ENCODE measurements at places on chromosomes 2 and 18.
A peak's percentile ranks its signal among the peaks of the same experiment; 100 is the strongest.

GRCh38 chr2:101818531-101819451 lies 121.3 kb downstream of the MAP4K4 start:
- peak; percentile 77 for DNase-seq

- DNase-seq: no peak
Observed at GRCh38 chr2:168392024-168392423, 64.0 kb upstream of the CERS6 start.

DNA sequence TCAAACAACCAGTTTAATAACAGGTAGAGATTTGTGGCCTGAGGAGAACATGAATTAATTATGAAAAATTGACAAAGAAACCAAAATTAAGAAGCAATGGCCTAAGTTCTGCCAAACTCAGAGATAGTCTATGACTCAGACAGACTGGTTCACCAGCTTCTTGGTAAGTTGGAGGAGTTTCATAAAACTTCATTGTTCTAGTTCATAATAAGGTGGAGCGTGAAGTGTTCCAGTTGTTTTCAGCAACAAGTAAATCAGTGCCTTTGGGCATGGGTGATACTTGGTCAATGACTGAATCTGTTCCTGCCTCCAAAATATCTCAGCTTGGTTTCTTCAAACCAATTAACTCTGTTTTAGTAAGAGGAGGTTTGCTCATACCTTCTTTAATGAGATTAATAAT lies 40.0 kb downstream of the SLC40A1 start:
- no peak for DNase-seq

- DNase-seq: no peak
Observed at GRCh38 chr2:145654156-145654555, 1134.2 kb upstream of the ZEB2 start.

GRCh38 chr18:40524881-40525280 lies 1430.2 kb upstream of the PIK3C3 start:
- DNase-seq: no peak

GRCh38 chr2:177265824-177266817 lies 1.6 kb upstream of the NFE2L2 start:
- no peak for DNase-seq

GRCh38 chr2:116820986-116821385 lies 993.5 kb upstream of the DDX18 start:
- no peak for DNase-seq

DNA sequence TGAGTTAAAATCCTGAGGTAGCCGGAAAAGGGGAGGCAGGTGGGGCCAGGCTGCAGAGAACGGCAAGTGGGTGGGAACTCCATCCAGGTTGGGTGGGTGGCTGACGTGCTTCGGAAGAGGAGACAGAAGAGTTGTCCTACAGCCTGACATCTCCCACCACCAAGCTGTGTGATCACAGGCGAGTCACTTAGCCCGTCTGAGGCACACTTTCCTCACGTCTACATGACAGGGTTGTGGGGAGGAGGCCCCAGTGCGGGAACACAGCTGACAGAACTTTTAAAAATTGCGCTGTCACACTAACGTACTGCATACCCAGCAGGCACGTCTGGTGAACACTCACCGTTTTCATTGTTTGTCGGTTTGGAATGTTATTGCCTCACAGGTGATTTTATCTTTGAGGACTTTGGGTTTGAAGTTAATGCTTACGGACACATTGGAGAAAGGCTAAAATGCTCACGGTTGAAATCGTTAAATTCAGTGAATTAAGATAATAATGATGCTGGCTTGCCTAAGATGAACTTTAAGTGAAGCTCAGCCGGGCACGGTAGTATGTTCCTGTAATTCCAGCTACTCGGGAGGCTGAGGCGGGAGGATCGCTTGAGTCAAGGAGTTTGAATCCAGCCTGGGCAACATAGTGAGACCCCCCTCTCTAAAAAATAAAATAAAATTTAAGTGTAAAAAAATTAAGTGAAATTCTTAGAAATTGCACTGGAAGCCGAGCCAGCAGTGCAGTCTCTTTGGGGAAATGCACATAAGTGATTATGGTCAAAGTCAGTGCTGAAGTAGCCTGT lies 8.9 kb downstream of the EMILIN2 start:
- no peak for DNase-seq

GRCh38 chr2:226048611-226049010 lies 649.1 kb downstream of the NYAP2 start:
- DNase-seq: no peak

DNA sequence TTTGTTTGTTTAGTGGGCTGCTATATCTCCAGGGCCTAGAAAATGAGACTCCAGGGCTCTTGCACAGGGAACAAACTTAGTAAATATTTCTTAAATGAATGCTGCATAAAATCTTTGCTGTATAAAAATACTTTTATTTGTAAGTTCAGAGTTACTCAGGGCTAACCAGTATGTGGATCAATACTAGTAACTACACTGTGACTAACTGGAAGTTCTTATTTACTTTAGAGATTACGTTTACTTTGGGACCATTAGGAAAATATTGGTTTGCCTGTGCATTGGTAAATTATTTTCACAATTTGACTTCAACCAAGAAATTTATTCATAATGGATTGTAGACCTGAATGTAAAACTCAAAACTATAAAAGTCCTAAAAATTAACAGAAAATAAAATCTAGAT lies 575.5 kb downstream of the RNF144A start:
- DNase-seq: no peak

Measured in NCI-H446 (cell line).